ENCODE measurements at places on chromosomes 7 and 10.

- no peak for DNase-seq
These were observed 23.0 kb downstream of the DIP2C start for GRCh38 chr10:666237-667012.

- no peak for DNase-seq
These were observed 119.0 kb downstream of the SEC23IP start for GRCh38 chr10:120011359-120012130.

DNA sequence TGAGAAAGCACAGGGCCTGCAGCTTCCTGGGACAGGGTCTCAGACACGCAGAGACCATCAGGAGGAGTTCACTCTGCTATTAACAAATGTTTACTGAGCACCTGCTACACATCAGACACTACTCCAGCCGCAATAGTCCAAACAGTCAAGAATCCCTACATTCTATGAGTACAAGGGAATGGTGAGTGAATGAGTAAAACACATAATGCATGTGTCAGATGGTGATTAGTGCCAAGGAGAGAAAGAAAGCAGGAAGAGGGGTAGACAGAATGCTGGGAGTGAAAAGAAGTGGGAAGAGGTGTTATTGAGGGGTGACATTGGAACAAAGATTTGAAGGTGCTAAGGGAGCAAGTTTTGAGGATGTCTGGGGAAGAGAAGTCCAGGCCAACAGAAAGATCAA is 634.2 kb upstream of the GALNT17 start:
- no peak for DNase-seq

- DNase-seq = no peak
These were observed 607.5 kb downstream of the SORCS1 start for GRCh38 chr10:106557053-106557452.

DNA sequence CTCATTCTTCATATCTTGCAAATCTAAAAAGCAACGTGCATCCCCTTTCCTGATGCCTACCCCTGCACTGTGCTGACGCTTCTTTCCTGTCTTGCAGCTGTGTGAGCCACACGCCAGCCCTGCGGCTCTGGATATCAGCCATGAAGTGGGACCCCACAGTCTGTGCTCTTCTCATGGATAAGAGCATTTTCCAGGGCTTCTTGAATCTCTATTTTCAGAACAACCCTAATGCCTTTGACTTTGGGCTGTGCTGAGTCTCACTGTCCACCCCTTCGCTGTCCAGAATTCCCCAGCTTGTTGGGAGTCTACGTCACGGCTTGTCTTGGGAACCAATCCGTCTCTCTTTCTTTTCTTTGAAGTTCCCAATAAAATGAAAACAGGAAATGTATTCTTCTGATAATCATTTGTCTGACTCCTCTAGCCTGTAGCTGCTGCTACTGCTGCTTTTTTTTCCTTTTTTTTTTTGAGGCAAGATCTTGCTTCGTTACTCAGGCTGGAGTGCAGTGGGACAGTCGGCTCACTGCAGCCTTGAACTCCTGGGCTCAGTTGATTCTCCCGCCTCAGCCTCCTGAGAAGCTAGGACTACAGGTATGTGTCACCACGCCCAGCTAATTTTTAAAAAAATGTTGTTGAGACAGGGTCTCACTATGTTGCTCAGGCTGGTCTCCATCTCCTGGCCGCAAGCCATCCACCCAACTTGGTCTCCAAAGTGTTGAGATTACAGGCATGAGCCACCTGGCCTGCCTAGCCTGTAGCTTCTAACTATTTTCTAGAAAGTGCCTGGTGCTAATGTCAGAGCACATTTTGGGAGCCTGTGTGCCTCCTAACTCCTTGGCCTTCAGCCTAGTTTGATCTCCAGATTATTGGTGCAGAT is 30.3 kb downstream of the GSTO2 start:
- no peak for DNase-seq

DNA sequence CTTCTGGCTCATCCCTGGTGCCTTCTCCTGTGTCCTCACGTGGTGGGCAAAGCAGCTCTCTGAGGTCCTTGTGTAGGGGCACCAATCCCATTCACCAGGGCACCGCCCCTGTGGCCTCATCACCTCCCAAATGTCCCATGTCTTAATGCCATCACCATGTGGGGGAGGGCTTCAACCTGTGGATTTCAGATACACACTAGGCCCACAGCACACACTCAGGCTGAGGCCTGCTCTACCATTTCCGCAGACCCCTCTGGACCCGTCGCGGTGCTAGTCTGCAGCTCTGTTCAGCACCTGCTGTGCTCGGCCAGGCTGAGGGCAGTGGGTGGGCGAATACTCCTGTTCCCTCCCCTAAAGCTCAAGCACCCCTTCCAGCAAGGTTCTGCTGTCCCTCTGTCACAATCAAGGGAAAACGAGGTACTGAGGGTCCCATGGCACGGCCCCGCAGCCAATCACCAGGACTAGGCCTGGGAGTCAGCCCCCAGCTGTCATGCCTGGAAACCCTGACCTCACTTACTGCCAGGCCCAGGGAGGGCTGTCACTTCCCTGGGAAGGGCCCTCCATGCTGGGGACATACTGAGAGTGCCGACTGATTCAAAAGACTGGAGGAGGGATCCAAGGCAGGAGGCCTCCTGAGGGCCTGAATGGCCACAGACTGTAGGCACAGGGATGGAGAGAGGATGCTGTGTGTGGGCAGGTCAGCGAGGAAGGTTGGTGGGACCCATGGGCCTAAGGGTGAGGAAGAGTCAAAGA is 123.8 kb upstream of the RET start:
- DNase-seq = no peak

DNA sequence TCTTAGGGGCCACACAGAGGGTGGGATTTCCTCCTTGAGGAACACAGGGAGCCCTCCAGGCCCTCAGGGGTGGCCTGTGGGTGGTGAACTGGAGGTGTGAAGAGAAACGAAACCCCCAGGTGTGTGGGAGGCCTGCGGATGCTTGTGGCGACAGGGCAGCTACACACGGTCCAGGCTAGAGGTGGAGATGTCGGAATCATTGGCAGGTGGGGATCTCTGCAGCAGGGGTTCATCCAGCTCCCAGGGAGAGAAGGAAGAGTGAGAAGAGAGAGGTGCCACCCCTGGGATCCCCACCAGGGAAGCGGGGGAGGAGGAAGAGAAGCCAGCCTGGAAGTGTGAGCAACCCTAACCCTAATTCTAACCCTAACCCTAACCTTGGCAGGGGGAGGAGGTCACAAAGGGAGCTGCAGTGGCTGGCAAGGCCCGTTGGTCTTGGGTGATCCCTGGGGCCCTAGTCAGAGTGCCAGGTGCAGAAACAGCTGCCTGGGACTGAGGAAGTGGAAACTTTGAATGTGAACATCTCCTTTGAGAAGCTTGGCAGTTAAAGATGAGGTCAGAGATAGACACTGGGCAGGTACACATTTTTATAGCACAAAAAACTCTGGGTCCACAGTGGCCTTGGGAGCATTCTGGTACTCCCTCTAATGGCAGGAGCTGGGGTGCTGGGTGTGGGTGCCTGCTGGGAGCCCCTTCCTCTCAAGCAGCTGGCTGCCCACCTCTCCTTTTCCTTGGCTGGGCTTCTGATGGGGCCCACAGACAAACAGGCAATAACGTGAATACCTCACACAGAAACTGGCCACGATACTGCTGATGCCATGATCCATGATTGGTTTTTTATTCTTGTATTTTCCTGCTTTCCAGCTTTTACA is 6.8 kb upstream of the AEBP1 start:
- no peak for DNase-seq

GRCh38 chr10:58269782-58270290 is 874 bp downstream of the CISD1 start:
- no peak for DNase-seq

DNA sequence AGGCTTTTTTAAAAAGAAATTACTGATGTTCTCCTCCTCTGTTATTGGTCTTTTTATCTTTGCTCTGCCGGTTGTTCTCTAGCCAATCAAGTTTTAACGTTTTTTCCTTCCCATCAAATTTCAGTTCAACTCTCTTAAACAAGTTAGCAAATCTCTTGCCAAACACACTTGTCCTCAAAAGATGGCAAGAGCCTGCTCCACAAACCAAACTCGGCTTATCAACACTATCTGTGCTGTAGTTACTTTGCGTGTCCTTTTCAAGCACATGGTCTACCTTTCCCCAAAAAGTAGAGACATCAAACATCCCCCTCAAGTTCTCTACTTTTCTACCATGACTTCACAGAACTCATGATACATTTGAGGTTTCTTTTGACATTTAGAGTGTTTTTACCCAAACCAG is 71.3 kb downstream of the OSBPL3 start:
- no peak for DNase-seq

- no peak for DNase-seq
These were observed 92.1 kb downstream of the CCDC71L start for GRCh38 chr7:106568680-106569499.

- no peak for DNase-seq
These were observed 238.0 kb downstream of the TCERG1L start for GRCh38 chr10:131073469-131074035.

DNA sequence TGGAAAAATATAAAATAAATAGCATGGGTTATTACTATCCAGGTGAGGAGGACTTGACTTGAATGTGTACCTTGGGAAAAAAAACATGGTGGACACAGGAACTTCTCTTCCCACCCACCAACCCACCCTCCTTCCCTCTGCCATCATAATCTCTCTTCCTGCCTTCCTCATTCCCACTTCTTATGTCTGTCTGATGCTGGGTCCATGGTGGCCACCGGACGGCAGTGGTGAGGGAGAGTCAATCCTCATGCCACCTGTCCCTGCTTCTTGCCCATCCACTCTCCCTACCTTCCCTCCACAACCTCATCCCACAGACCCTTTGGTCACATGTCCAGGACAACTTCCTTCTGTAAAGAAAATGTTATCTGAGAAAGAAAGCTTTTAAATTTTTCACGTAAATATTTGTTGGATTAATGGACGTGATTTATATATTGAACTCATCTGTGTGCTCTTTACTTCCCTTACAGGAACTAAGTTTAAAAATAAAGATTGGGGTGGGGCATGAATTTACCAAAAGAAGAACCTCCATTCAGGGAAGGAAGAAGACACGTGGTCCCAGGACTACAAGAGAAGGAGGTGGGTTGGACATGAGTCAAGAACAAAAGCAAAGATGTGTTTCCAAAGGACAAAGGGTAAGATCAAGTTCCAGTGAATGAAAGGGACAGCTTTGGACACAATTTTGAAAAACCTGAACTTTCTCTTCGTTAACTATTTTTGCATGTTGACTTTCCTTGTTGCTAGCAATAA is 104.5 kb downstream of the PIP4K2A start:
- no peak for DNase-seq

GRCh38 chr7:44196450-44196872 is 4.3 kb upstream of the YKT6 start:
- no peak for DNase-seq

DNA sequence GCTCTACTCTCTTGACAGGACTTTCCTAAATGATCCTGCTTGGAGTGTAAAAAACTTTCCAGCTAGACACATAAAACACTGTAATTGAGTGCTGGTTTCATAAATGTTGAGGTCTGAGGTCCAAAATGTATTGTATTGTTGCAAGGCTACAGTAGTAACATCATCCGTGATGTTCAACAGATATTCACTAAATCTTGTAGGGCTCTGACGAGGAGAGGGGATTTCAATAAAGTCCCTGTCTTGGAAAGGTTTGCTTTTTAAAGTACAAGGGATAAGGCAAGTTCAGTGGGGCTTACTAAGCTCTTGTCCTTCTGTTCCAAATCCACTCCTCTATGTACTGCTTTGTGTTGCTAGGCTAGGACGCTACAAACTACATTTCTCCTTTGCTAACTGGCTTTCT is 48.9 kb downstream of the FHIP2A start:
- no peak for DNase-seq

DNA sequence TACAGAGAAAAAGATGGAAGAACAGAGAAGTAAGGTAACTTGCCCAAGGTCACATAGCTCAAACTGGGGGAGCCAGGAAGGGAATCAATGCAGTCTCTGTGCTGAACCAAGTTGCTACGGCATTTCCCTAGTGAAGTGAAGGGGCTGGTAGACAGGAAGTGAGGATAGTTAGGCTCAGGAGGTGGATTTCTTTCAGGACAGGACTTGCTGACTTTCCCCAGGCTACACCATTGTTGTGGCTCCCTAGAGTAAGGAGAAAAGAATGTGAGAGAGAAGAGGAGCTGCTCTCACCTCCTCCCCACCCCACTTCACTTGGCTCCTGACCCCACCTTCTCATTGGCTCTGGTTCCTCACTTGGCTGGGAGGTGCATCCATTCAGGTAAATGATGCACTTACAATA is 316.9 kb downstream of the INHBA start:
- no peak for DNase-seq

- no peak for DNase-seq
These were observed 250.6 kb downstream of the DOCK4 start for GRCh38 chr7:111955616-111956015.

GRCh38 chr10:88689366-88689765 is 16.7 kb upstream of the LIPK start:
- no peak for DNase-seq

DNA sequence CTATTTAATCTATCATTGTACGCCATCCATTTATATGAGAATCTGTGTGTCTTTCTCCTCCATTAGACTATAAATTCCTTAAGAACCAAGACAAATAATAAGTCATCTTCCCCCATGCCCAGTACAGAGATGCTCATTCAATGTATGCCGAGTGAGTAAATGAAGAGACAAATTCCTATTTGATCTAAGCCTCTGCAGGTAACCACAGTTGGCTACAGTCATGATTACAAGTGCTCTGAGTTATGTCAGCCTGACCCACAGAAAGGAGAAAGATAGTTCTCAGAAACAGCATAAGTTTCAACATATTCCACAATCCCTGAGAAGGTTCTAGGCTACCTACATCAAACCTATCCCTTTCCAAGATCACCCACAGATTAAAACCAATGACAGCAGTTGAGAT is 46.1 kb downstream of the MPP7 start:
- DNase-seq = no peak

DNA sequence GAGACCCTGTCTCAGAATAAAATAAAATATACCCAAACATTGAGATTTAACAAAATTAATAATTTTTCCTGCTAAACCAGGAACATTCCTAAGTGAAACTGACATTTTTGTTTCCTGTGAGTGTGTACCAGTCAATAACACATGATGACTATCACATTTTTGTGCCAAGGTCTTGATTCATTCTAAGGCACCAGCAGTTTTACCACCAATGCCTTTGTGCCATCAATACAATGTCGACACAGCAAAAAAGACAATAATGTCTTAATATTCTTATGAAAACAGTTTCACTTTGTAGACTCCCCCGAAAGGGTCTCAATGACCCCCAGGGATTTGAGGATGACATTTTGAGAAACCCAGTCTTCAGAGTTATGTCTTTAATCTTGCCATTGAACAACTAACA is 7.2 kb upstream of the CADPS2 start:
- DNase-seq = no peak

GRCh38 chr10:88728107-88728763 is 22.2 kb downstream of the LIPK start:
- no peak for DNase-seq

- DNase-seq = no peak
These were observed 201.8 kb upstream of the PPP2R2D start for GRCh38 chr10:131698986-131699385.

GRCh38 chr7:46625032-46625431 is 704.0 kb upstream of the IGFBP3 start:
- DNase-seq = no peak

GRCh38 chr7:12898004-12898403 is 210.6 kb downstream of the ARL4A start:
- no peak for DNase-seq

- no peak for DNase-seq
These were observed 116.3 kb upstream of the RET start for GRCh38 chr10:42960491-42960990.

- DNase-seq = no peak
These were observed 419.9 kb downstream of the NRG3 start for GRCh38 chr10:82294874-82295378.
